Calu3 (cell line): ENCODE measurements at places on chromosomes 1 and 21. TPM values are rescaled to one million over a fixed set of nuclear protein-coding genes. Genes with fewer than 3 reads are reported as not detected.

The S100A13 gene
- total RNA-seq = 104 and 117 TPM in 2 replicates

The BRDT gene
- not detected in 2 replicates for total RNA-seq

The CFAP107 gene
- not detected in 2 replicates for total RNA-seq

The TDRD5 gene
- 0.17 TPM in 1 of 2 replicates, not detected in the other for total RNA-seq

The ZNF362 gene
- 28.2 and 29.5 TPM in 2 replicates for total RNA-seq

The DEPDC1 gene
- total RNA-seq = 33.0 and 41.7 TPM in 2 replicates

The GPA33 gene
- not detected in 2 replicates for total RNA-seq

DNA sequence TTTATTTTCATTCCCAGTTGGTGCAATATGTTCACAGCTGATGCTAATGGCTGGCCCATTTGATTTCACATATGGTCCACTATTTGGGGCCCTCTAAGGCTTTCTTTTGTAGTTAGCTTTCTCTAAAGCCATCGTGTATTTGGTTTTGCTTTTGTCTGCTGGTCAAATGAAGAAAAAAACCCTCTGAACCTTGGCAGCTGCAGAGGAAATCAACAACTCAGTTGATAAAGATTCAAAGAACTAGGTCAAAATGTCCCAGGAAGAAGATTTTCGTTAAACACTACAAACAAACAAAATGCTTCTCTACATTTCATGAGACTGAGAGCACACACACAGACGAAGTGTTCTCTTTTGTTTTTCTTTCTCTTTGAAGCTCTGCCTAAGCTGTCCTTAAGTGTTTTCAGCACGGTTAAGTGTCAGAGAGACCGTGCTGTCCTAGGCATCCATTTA, 655.0 kb downstream of the RWDD3 start:
- H3K36me3 ChIP-seq = no peaks in the 10 kb centered on the region
- no peaks in the 10 kb centered on the region for H3K4me1 ChIP-seq
- no peak overlapping the region for H3K27ac ChIP-seq
- DNase-seq = no peak
- H3K27me3 ChIP-seq = no peaks in the 10 kb centered on the region
- no peak overlapping the region for H3K4me3 ChIP-seq

GRCh38 chr1:20383631-20384030, 93.0 kb downstream of the VWA5B1 start:
- peaks cover 62% of the 10 kb centered on the region for H3K27me3 ChIP-seq
- H3K4me3 ChIP-seq = no peak overlapping the region
- H3K36me3 ChIP-seq = no peaks in the 10 kb centered on the region
- H3K4me1 ChIP-seq = peaks cover 8% of the 10 kb centered on the region
- DNase-seq = no peak

DNA sequence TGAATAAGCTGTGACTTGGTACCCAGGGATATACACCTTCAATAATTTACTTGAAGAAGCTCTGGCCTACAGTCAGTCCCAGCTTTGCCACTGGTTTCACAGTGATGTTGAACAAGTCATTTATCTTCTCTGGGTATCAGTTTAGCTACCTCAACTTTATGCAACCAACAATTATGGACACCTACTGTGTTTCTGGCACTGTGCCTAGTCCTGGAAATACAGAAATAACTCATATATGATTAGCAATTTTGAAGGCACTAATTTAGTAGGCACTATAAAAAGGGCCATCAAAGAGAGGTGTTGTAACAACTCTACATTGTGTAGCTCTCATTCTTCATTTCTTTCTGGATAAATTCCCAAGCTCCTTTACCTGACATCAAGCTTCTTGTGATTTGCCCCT, 88.6 kb upstream of the SPATA6 start:
- no peaks in the 10 kb centered on the region for H3K4me1 ChIP-seq
- no peak overlapping the region for H3K27ac ChIP-seq
- no peak overlapping the region for H3K4me3 ChIP-seq
- H3K36me3 ChIP-seq = no peaks in the 10 kb centered on the region
- no peak for DNase-seq
- H3K27me3 ChIP-seq = peaks cover 85% of the 10 kb centered on the region

- H3K27ac ChIP-seq = no peak overlapping the region
- DNase-seq = no peak
- H3K4me3 ChIP-seq = no peak overlapping the region
- no peaks in the 10 kb centered on the region for H3K4me1 ChIP-seq
- peaks cover 45% of the 10 kb centered on the region for H3K27me3 ChIP-seq
Observed at GRCh38 chr1:29538586-29538985, 302.3 kb downstream of the PTPRU start.

DNA sequence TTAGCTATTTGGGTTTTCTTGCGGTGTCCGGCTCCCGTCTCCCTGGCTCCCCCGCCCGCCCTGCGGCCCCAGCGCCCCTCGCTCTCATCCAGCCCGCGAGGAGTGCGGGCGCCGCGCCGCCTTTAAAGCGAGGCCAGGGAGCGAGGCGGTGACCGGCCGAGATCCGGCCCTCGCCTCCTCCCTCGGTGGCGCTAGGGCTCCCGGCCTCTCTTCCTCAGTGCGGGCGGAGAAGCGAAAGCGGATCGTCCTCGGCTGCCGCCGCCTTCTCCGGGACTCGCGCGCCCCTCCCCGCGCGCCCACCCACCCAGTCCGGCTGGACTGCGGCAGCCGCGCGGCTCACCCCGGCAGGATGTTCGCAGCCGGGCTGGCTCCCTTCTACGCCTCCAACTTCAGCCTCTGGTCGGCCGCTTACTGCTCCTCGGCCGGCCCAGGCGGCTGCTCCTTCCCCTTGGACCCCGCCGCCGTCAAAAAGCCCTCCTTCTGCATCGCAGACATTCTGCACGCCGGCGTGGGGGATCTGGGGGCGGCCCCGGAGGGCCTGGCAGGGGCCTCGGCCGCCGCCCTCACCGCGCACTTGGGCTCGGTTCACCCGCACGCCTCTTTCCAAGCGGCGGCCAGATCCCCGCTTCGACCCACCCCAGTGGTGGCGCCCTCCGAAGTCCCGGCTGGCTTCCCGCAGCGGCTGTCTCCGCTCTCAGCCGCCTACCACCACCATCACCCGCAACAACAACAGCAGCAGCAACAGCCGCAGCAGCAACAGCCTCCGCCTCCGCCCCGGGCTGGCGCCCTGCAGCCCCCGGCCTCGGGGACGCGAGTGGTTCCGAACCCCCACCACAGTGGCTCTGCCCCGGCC, 492 bp downstream of the HLX start:
- H3K36me3 ChIP-seq = peaks cover 17% of the 10 kb centered on the region
- H3K4me3 ChIP-seq = peak overlapping the region; percentile 83
- H3K27ac ChIP-seq = no peak overlapping the region
- peak; percentile 53 for DNase-seq
- peaks cover 45% of the 10 kb centered on the region for H3K27me3 ChIP-seq

- H3K27ac ChIP-seq = no peak overlapping the region
- peaks cover 2% of the 10 kb centered on the region for H3K27me3 ChIP-seq
- no peaks in the 10 kb centered on the region for H3K36me3 ChIP-seq
- H3K4me3 ChIP-seq = no peak overlapping the region
- DNase-seq = no peak
Observed at GRCh38 chr1:7558921-7559869, 211.9 kb upstream of the VAMP3 start.

DNA sequence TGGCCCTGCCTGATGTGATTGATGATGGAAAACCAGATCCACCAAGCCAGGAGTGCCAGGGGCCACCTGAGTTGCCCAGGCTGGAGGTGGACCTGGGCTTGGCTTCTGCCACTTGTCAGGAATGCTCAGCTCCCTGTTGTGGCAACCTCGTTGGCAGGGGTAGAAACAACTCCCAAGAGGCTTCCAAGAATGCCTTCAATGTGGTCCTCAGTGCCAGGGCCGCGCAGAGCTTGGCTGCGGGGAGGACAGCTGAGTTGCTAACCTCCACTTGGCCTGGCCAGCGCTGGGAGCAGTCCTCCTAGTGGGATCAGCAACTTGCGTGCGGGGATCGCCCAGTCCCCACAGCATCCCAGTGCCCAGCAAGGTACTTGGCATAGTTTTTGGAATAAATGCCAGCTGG, 9.0 kb downstream of the MYOM3 start:
- DNase-seq = peak; percentile 32
- H3K27me3 ChIP-seq = no peaks in the 10 kb centered on the region
- H3K27ac ChIP-seq = no peak overlapping the region
- H3K36me3 ChIP-seq = no peaks in the 10 kb centered on the region

DNA sequence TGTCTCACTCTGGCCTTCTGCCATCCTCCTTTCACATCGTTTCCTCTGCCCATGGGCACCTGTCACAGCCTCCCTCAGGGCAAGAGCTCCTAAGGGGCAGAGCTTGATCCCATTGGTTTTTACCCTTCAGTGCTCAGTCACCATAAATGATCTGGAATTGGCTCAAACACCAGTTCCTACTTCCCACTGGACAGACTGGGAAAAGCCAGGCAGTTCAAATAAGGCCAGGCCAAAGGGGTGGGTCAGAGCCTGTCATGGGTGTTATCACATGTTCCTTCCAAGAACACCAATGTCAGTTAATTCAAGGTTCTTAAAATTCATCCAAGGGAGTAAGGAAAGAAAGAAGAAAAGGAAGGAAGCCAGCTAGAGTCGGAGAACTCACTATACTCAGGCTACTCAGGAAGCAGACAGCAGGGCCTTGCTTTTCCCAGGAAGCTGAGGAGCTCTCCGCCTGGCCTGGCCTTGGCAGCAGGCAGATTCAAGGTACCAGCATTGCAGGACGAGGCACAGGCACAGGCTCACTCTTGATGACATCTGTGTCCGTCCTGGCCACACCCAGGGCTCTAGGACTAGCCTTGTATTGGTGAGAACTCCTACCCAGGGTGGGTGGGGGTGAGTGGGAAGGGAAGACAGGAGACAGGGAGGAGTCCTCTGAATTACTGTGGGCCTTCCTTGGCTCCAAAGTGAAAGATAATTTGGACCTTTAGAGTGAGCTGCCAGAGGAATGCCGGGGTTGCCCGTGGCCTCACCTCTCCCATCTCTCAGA, 32.2 kb upstream of the ARTN start:
- DNase-seq = no peak
- no peak overlapping the region for H3K4me3 ChIP-seq
- no peak overlapping the region for H3K27ac ChIP-seq
- H3K27me3 ChIP-seq = peaks cover 9% of the 10 kb centered on the region
- no peaks in the 10 kb centered on the region for H3K36me3 ChIP-seq

- H3K4me3 ChIP-seq = no peak overlapping the region
- H3K27me3 ChIP-seq = no peaks in the 10 kb centered on the region
- peaks cover 19% of the 10 kb centered on the region for H3K4me1 ChIP-seq
Observed at GRCh38 chr1:234826352-234826751, 216.4 kb upstream of the IRF2BP2 start.

- no peaks in the 10 kb centered on the region for H3K36me3 ChIP-seq
- H3K4me3 ChIP-seq = no peak overlapping the region
- no peak overlapping the region for H3K27ac ChIP-seq
- peaks cover 7% of the 10 kb centered on the region for H3K27me3 ChIP-seq
- no peak for DNase-seq
- peaks cover 29% of the 10 kb centered on the region for H3K4me1 ChIP-seq
Observed at GRCh38 chr1:212255705-212256307, 29.4 kb upstream of the PPP2R5A start.

- no peaks in the 10 kb centered on the region for H3K4me1 ChIP-seq
- no peak overlapping the region for H3K4me3 ChIP-seq
- no peak overlapping the region for H3K27ac ChIP-seq
- no peaks in the 10 kb centered on the region for H3K36me3 ChIP-seq
- no peak for DNase-seq
Observed at GRCh38 chr1:246292571-246292970, 214.5 kb downstream of the SMYD3 start.

- no peaks in the 10 kb centered on the region for H3K36me3 ChIP-seq
- no peak overlapping the region for H3K4me3 ChIP-seq
- no peaks in the 10 kb centered on the region for H3K4me1 ChIP-seq
- no peak overlapping the region for H3K27ac ChIP-seq
- no peaks in the 10 kb centered on the region for H3K27me3 ChIP-seq
- no peak for DNase-seq
Observed at GRCh38 chr1:105072850-105073249, 1323.2 kb downstream of the AMY1C start.
